ENCODE measurements at places on chromosomes 16 and 17.

DNA sequence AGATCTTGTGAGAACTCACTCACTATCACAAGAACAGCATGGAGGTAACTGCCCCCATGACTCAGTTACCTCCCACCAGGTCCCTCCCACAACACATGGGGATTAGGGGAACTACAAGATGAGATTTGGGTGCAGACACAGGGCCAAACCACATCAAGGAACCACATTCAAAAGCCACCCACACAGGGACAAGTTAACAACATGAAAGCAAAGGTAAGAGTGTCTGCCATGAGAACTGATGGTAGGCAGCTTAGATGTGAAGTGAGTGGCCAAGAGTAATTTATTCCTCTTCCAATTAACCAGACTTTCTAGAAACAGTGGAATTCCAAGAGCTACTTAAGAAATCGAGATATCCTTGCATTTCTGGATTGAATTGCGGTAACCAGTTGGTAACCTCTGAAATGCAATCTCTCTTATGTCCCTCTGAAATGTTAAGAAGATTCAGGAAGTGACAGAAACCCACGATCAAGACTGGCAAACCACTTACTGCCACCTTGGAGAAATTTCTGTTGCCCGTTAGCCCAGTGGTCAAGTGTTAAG lies 167.4 kb upstream of the CACNG5 start:
- DNase-seq = peak; percentile 35

DNA sequence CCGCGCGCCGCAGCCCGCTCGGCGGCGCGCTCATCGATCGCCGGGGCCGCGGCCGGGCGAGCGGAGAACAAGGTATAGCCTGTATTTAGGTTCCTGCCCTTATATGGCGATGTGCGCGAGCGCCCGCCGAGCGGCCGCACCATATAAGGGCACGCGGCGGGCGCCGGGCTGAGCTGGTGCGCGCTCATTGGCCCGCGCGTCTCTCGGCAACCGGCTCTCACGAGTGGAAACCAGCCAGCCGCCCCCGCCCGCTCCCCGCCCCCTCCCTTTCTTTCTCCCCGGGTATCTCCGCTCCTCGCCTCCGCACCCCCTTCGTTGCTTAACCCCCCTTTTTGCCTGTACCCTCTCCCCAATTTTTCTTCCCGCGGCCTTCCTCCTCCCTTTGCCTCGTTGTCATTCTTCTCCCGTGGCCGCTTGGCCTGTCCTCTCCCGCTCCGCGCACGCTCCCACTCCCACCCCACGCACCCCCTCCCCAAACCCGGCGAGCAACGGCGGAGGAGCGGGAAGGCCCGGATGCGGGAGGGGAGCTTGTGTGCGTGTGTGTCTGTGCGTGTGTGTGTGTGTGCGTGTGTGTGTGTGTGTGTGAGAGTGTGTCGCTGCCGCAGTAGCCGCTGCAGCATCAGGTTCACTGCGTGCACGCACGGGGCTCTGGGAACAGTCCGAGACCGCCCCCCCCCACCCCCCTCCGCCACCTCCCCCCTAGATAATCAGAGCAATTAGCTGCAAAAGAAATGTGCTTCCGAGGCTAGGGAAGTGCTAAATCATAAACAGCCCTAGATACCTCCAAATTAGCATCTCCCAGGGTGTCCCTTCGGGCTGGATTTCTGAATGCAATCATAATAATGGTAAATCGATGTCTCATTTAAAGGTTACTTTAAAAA lies 13.5 kb upstream of the CBX8 start:
- DNase-seq = peak; percentile 69

DNA sequence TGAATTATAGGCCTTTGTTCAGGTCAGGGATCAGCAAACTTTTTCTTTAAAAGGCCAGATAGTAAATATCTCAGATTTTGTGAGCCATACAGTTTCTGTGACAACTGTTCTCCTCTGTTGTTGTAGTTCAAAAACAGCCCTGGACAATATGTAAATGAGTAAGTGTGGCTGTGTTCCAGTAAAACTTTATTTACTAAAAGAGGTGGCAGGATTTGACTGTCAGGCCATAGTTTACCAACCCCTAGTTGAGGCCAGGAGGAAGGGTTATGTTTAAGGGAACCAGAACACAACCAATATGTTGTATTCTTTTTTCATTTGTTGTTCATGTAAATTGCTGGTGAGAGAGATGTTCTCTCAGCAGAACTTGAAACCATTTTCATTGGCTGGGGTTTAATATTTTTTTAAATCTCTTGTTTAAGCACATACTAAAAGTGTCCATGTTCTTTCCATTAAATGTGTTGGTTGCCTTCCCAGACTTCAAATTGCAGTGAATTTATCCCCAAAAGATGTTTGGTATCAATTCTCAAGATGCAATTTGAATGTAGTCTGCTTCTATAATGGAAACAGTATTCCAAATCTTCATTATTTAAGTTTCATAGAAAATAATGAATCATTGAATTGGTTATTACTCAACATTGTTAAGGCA lies 260.3 kb downstream of the FTO start:
- no peak for DNase-seq

DNA sequence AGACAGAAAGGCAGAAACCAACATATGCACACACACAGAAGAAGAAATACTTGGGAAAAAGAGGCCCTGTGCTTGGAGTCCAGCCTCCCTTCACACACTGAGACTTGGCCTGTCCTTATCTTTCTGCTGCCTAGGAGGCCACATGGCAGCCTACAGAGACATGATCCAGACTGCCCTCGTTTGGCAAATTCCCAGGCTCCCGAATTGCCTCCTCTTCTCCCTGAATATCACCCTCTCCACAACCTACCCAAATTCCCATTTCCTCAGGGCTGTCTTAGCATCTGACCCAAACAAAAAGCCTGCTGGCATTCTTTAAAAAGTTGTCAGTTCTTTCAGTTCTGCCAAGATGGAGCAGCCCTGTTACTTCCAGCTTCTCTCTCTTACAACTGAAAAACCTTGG lies 59.8 kb downstream of the DNAH17 start:
- no peak for DNase-seq

DNA sequence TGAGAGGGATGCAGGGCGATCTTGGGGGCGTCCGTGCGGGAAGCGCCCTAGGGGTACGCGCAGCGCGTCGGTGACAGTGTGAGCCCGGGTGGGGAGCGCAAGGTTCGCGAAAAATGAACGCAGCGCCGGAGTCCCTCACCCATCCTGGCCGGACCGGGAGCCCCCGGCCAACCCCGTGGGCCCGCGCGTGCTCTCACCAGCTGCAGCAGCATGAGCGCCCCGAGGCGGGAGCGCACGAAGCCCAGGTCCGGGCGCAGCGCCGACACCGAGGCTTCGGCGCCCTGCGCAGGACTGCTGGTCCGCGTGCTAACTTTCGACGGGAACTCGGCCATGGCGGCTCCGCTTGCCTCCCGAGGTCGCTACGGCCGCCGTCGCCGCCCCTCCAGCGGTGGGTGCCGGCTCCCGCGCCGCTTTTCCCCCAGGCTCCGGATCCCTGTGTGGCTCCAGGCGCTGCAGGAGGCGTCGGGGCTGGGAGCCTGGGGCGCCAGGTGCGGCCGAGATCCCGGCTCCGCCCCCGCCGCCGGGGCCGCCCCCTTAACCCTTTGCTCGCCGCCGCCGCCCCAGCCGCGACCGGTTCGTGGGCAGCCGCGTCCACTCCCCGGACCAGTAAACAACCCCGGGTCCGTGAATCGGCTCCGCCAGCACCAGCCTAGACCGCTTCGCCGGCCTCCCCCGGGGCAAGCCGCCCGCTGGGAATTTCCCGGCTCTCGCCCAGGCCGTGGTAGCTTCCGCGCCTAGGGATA lies at the start of gene PLLP:
Gene PLLP (minus strand): TSS at position 464 of the 743 bp plus-strand sequence. CDS start 132 bp downstream, at position 332.
- DNase-seq = no peak

GRCh38 chr17:17722906-17723353 lies 41.7 kb downstream of the RAI1 start:
- DNase-seq = no peak

- no peak for DNase-seq
Measured at GRCh38 chr16:88509749-88510069, 56.6 kb downstream of the ZFPM1 start.

- no peak for DNase-seq
Measured at GRCh38 chr16:87584271-87584670, 18.0 kb upstream of the JPH3 start.

DNA sequence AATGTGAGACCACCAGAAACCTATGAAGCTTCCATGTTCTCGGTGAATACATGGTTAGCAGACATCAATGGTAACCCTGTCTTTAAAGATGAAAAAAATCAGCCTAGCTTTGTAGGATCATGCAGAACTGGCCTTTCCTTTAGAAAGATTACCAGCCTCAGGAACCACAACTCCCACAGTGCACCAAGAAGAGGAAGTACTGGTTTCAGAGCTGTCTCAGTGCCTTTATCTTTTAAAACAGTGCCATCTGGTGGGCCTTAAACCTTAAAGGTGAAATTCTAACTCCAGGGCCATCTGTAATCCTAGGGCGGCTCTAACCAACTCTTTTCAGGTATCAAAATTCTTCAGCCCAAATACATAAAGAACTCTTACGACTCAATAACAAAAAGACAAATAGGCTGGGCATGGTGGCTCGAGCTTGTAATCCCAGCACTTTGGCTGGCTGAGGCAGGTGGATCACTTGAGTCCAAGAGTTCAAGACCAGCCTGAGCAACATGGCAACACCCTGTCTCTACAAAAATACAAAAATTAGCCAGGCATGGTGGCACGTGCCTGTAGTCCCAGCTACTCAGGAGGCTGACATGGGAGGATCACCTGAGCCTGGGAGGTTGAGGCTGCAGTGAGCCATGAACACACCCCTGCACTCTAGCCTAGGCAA lies 5.4 kb downstream of the ATPAF2 start:
- DNase-seq = peak; percentile 26

- DNase-seq = no peak
Measured at GRCh38 chr16:84379008-84379708, 10.8 kb downstream of the ATP2C2 start.

DNA sequence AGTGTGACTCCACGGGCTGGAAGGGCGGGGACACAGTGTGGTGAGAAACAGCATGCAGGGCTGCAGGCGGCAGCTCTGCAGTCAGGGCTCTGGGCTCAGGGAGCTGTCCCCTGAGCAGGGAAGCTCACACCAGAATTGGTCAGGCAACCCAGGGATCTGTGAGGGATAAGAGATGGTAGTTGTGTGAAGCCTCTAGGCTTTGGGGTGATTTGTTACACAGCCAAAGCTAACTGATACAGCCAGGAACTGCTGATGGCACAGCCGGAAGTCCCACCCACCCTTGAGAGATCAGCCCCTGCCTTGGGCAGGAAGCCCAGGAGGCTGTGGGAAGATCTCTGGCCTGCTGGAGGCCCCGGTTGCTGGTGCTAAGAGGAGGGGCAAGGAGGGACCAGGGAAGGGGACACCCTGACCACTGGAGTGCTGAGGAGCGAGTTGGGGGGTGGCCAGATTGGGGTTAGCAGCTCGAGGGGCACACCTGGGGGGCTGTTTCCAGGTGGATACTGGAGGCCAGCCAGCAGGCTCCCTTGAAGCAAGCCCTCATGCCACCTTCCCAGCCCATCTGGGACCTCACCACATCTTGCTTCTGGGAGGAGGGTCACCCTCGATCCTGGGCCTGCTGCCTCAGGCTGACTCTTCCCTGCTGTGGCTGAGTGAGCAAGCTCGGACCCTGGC lies 25.2 kb downstream of the NPTX1 start:
- DNase-seq = no peak

GRCh38 chr17:38980490-38981217 lies 13.5 kb upstream of the FBXO47 start:
- no peak for DNase-seq

DNA sequence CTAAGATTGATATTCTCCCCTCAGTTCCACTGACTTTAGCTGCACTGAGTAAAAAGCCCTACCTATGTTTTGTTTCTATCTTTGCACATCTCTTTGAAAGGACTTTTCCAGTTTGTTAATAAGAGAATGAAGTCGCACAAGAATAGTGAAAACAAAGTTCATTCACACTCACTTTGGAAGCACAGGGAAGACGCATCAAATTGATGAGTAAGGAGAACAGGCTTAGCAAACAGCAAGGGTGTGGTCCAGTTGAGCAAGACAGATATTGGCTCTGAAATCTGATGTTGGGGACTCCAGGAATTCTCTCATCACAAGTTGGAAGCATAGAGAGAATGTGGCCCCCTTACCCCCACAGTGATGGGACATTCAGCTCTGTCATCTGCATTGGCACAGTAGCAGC lies 221.3 kb downstream of the CDH11 start:
- no peak for DNase-seq

DNA sequence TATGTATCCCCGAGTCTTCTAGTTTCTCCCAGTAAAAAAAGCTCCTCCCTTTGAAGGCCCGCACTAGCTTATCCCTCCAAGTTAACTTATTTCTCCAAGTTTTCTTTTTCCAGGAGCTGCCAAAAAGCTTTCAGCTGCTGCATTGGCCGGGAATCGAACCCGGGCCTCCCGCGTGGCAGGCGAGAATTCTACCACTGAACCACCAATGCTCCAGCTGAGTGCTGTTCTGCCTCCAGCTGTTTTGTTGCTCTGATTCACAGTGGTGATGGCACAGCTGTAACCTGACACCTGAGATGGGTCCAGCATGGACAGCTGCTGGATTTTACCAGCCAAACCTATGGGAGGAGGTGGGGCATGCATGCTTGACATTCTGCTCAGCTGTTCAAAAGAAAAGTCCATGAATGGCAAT lies 22.1 kb downstream of the VAC14 start:
- no peak for DNase-seq

GRCh38 chr16:47511882-47512281 lies 50.8 kb downstream of the PHKB start:
- DNase-seq = no peak

- DNase-seq = no peak
Measured at GRCh38 chr16:88344411-88345030, 38.2 kb upstream of the ZNF469 start.

DNA sequence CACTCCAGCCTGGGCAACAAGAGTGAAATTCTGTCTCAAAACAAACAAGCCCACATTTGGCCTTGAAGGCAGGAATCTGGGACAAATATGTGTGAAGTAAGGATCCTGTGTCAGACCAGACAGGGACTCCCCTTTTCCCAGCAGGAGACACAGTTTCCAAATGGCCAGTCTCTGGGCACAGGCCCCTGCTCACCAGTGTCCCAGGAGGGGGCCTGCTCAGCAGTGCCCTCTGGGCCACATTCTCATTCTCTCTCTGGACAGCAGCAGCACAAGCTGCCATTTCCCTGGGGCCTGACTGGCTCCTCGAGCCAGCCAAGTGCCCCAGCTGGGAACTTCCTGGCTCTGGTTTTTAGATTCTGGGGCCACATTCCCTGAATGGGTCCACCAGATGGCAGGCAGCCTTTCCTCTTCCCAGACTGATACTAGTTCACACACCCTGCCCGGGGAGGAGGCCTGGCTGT lies 11.7 kb upstream of the MNT start:
- DNase-seq = no peak

GRCh38 chr17:31544186-31544585 lies 152.7 kb downstream of the RAB11FIP4 start:
- DNase-seq = no peak

- no peak for DNase-seq
Measured at GRCh38 chr16:64975821-64976220, 146.0 kb downstream of the CDH11 start.

Data from stimulated activated naive CD4-positive, alpha-beta T cell (primary cell).